Stimulated activated CD4-positive, alpha-beta T cell treated with anti-CD3 and anti-CD28 coated beads, Interleukin-4, amount 100 ng/mL, for 24 hours (primary cell): ENCODE measurements at places on chromosomes 2 and 18.

DNA sequence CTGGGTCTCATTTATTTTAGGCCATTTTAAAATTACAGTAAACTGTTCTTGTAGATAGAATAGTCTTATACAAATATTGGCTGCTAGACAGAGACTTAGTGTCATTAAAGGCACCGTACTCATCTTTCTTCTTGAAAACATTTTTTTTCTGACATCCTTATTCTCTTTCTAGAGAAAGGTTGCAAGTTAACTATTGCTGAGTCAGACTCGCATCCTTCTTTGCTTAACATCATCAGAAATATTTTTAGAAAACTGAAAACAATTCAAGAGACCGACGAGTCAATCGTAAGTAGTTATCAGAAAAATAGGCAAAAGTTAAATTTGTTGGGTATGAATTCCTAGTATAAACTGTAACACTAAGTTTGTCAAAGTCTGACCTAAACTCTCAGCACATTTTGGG is 72.2 kb downstream of the HNMT start:
- DNase-seq, result no peak

GRCh38 chr2:204860274-204860673 is 315.0 kb downstream of the PARD3B start:
- DNase-seq, result no peak

DNA sequence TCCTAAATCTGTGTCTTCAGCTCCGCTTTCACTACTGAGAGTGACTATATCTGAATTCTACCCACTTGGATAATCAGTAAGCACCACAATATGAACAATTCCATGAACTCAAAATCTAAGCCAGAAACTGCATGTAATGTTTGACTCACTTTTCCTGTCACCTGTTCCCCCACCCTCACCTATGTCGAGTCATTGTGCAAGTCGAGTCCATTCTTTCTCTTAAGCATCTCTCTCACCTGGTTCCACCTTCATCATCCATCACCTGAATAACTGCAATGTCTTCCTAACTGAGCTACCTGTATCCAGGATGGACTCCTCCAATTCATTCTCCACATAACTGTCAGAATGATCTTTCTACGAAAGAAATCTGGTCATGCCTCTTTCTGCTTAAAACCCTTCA is 58.2 kb downstream of the PPP1R1C start:
- no peak for DNase-seq

GRCh38 chr2:37188570-37188969 is at the start of gene SULT6B1:
Gene SULT6B1 (minus strand): TSS chr2:37188670. CDS start chr2:37188640, 30 bp downstream.
- DNase-seq, result no peak

DNA sequence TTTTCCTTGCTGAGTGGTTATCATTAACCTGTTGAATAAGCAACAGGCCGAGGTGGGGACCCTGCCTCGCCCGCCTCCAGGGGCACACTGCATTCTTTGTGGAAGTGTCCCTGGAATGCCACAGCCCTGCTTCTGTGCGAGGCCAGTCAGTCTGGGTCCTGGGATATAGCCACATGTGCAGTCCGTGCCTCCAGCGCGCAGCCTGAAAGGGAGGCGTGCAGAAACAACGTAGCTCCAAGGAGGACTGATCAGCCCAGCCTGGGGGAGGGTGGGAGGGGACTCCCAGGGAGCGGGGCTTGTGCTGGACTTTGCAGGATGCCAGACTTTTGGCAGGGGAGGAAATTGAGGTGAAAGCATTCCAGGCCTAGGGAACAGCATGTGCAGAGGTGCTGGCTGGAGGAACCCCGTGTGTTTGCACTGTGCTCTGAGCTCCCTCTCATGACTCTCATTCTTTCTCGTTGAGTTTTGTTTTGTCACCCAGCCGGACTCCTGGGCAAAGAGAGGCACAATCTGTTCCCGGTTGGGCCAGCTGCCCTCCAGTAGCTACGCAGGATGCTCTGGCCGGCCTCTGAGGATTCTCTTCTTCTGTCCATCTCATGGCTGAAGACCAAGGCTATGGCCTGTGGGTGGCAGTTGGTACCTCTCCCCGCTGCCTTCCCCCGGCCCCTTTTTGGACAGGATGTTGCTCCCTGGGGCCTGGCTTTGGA is 39.7 kb downstream of the HPCAL1 start:
- no peak for DNase-seq

DNA sequence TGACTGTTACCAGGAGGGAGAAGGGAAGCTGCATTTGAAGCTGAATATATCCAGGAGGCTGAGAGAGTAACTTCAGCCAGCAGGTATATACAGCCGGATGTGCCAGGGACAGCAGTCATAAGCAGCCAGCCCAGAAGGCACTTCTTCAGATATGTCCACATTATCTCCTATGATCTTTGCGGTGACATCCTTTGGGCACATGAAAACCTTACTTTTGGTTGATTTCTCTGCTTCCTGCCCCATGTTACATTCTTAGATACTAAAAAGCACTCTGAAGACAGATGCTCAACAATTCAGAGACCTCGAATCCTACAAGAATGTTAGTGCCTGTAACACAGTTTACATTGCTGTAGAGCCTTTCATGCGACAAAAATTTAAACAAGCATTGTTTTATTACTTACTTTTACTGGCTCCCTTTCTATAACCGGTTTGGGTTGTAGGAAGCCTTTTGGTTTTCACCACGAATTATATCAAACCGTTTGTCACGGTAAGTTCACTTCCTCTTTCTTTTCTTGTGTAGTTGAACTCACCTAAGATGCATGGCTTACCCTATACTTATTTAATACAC is 50.3 kb upstream of the TLK1 start:
- peak; percentile 34 for DNase-seq

DNA sequence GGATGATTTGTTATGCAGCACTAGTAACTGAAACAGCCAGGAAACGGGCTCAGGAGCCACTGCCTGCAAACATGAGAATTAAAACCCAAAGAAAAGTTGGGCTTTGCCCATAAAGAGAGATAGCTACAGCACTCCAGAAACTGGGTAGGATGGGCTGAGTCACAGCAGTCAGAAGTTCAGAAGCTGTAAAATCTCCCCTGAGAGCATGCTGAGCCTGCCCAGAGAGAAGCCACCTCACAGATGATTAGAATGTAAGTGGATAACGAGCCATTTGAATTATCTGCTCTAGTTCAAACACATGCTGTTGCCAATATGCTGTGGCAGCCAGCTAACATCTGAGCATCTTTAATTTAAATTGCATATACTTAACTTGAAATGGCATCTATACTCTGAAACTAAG is 388.1 kb upstream of the ACVR2A start:
- no peak for DNase-seq

DNA sequence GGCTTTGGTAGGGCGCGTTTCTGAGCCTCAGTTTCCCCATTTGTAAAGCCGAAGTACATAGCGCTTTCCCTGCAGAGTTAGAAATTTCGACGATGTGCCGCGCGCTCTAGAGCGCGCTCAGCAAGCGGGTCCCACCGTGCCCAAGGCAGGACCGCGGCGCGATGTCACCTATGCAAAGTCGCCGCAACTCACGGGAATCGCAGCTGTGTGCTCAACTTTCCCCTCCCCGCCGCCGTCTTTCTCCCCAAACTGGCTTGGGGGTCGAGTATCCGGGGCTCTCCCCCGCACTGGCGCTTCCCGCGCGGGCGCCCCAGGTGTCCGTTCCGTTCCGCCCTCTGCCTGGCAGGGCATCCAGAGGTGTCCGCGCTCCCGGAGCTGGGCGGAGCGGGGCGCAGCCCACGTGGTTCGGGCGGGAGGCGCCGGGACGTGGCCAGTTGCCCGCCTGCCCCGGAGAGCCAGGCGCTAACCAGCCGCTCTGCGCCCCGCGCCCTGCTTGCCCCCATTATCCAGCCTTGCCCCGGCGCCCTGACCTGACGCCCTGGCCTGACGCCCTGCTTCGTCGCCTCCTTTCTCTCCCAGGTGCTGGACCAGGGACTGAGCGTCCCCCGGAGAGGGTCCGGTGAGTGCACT is at the start of gene MLPH:
MLPH (plus strand) TSS at position 433 of the 630 bp plus-strand sequence. CDS start 6,176 bp downstream, outside the sequence.
- no peak for DNase-seq

GRCh38 chr18:49238433-49239042 is 221.9 kb downstream of the DYM start:
- no peak for DNase-seq

DNA sequence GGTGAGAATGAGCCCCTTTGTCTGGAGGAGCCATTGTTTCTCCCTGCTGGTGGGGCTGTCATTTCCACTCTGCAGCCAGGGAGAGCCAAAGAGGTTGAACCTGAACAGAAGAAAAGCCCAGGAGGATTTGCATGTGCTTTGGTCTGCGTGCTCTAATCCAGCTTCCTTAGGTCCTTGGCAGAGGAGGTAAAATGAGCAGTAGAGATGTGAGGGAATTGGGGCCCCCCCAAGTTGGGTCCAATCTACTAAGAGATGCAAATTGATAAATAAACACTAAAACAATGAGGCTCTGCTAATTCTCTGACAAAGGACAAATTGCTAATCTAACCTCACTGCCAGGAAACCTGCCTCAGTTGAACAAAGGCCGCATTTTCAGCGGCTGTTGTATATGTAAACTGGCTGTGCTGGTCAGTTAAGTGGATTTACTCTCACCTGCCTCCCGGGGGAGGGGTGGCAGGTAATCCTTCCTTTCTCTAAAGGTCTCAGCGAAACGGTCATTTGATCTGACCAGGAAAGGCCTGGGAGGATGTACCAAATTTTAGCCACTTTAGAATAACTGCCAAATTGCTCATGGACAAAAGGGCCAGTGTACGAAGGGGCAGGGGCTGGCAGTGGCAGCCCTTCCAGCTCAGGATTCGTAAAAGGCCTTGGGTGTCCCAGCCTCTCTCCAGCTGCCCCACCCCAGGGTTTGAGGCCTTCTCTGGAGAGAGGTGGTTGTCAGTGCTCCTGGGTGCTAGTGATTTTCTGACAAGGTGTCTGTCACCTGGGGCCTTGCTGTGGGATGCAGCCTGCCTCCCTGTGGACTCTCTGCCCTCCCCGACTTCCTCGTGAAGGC is 193.6 kb downstream of the MIB1 start:
- no peak for DNase-seq

- DNase-seq, result no peak
Observed at GRCh38 chr2:238337846-238338245, 17.5 kb downstream of the TRAF3IP1 start.

DNA sequence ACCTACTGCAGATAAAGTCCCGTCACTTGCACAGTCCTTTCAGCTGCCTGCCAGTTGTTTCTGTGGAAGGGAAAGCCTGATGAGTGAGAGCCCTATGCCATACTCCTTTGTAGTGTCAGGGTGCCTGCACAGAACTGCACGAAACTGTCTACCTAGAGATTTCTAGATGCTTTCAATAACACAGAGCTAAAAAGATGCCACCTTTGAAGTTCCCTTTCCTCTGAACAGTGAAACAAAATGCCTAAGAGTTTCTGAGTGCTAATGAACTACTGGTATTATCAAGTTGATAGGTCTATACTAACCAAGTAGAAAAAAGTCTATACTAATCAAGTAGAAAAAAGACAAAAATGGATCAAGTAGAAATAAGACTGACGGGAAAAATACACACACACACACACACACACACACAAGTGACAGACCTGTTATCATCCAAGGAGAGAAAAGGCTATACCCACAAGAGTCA is 79.0 kb downstream of the TLK1 start:
- DNase-seq, result peak; percentile 20

DNA sequence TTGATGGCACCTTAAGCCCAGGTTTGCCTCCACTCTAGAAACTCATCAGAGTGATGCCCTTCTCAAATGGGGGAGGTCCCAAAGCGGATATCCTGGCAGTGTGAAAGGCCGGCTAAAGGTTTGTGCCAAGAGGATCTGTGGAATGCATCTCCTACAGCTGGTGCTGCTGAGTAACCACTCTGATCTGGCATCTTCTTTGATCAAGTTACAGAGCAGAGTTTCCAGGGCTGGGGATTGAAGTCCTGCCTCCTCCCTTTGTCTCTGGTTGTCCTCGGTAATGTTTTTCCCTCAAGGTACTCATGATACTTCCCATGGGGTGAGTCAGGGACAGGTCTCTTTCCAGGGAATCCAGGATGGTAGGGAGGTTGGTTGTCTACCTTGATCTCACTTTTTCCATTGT is 24.6 kb downstream of the PRKRA start:
- DNase-seq, result no peak

GRCh38 chr2:138536740-138537139 is 35.2 kb downstream of the SPOPL start:
- no peak for DNase-seq

- DNase-seq, result no peak
Observed at GRCh38 chr2:109410039-109410815, 203.5 kb downstream of the SEPTIN10 start.

DNA sequence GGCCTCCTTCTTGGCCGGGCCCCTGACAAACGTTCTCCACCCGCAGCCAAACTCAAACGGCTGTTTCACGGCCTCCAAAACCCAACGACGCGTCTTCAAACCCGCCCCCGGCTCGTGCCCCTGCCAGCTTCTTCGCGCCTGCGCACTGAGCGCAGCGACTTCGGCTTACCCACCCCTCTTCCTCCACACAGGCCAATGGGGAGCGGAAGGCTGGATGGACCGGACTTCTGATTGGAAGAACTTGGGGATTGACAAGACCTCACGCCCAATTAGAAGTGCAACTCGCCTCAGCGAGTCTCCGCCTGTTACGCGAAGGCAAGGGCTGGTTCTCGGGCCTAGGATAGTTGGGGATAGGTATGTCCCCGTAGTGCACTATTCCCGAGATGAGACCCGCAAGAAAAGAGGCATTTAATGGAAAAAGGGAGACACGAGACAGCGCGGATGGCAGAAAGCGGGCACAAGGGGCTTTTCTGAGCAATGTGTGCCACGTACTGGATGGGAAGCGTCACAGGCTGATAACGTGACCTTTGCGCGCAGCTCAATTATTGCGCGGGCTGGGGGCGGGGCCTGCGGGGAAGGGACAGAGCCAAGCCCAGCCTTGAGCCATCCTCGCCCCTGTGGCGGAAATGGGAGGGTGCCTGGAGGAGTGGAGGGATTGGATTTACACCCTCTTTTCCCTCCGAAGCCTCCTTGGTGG is at the start of gene LAPTM4A:
LAPTM4A (minus strand) TSS at position 97 of the 697 bp plus-strand sequence. CDS start 108 bp downstream, outside the sequence.
- peak; percentile 98 for DNase-seq

DNA sequence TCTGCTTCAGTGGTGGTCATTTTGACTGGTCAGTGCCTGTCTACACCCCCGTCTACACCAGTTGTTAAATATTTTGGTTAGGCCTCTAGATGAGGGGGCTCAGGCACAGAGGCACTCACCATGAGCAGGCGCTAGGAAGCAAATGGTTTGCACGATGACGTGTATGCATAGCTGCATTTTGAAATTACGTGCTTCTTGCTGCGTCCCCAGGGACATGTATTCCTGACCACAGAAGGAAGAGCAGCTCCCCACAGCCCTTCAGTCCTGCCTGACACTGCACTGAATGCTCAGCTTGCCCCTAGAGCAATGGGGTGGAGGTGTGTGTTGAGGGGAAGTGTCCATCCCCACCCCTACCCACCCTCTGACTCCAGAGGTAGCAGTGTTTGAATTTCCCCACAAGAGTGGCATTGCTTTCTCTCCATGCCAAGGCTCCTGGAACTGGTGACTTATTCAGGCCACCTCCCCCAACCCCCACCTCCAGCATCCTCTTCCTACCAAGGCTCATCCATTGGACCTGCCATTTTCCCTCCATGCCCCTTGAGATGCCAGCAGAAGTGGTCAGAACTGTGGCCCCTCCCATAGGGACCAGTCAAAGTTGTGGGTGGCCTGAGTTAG is 11.4 kb upstream of the ZAP70 start:
- DNase-seq, result no peak

- peak; percentile 46 for DNase-seq
Observed at GRCh38 chr2:127641846-127642507, 4.0 kb upstream of the GPR17 start.
